ENCODE measurements at places on chromosomes 1 and 21.

GRCh38 chr1:209434631-209435217 lies 148.8 kb upstream of the CAMK1G start:
- no peak for DNase-seq

DNA sequence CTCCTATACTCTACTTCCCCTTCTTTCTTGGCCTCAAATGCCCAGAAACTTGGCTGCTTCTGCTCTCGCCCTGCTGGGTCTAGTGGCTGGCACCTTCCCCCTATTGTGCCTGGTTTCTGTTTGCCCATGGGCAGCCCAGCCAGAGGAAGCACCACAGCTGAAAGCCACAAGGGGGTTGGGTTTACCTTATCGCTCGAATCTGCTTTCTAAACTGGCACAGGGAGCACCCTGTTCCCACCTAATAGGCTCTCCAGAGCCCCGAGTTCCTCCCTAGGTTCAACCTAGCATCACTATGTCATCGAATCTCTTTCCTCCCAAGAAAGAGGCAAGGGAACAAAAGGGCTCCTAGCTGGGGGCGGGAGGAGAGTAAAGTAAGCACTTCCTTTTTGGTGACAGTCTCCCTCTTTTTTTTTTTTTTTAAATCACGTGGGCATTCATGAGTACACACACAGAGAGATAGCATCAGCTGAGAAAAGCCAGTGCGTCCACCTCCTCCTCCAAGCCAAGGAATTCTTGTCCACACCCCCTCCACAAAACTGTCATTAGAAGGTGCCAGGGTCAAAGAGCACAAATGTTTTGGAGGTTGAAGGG lies 72.8 kb downstream of the PLEKHA6 start:
- peak; percentile 8 for DNase-seq

DNA sequence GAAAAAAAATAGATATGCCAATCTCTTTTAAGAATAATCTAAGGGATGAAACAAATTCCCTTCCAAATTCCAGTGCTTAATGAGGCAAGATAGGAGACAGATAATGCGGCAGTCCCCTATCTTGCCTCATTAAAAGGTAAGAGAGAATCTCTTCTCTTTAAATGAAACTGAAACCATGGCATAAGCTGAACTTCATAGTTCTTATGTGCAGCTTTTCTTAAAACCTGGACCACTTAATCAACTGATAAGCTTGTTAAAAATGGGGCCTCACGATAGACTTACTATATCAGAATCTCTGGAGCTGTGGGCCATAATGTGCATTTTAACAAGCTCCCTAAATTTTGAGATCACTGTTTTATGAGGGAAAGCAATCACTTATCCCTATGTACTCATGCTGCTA lies 79.2 kb downstream of the NIBAN1 start:
- no peak for DNase-seq

DNA sequence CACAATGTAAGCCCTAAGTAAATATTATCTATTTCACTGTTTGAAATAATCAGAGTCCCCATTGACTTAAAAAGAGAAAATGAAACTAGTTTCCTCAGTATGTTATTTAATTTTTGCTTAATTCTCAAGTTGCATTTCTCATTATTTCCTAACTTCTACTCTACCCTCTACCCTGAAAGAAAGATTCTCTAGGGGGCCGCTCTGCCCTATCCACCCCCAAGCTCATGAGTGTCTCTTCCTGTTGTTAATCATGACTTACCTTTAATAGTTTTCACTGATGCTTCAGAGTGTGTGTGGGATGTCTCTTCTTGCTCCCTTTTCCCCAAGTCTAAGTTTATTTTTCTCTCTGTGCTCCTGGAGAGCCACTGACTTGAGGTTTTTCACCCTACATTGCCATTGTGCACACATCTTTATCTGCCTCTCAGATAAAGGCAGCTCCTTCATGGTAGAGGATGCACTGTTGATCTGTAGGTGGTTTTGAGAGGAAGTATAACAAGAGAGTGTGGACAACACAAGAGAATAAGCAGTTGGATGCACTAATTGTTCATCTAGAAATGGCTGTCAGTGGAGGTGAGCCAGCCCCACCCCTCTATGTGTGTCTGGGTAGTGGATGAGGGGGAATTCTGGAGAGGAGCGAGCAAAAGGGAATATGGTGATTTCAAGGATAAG lies 261.7 kb downstream of the CHRM3 start:
- no peak for DNase-seq

GRCh38 chr21:39020751-39021477 lies 162.3 kb downstream of the PSMG1 start:
- no peak for DNase-seq

DNA sequence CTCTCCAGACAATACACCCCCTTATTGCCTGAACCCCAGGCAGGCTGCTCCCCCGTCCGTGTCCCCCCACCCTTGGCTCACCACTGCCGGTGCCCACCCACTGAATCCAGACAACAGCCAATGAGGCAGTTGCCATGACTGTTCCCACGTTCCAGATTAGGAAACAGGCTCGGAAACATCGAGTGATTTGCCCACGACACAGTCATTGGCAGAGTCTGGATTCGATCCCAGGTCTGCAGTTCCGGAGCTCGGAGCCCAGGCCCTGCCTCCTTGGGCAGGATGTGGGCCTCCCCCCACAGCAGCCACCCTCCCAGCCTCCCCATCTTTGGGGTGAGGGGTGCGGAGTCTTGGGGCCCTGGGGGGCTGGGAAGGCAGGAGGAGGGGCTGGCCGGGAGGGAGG lies 20.3 kb upstream of the CLSTN1 start:
- DNase-seq, result no peak

- DNase-seq, result no peak
Observed at GRCh38 chr21:33587792-33588484, 546 bp downstream of the DONSON start.

GRCh38 chr1:62198781-62199125 lies 4.1 kb downstream of the L1TD1 start:
- no peak for DNase-seq

DNA sequence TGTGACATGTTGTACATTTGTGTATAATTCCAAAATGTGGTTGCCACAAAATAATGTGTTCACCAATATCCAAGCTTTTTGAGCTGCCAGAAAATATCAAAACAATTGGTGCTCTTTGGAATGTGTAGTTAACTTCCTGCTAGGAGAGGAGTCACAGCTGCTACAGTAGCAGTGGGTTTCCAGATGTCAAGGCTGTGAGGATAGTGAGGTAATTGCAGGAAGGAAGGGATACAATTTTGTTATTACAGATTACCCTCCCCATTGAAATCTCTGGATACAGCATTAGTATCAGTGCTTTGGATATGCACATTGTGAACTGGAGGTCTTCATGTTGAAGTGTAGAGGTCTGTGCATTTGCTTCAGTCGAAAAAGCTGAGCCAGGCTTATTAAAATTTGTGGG lies 253.2 kb downstream of the PTPRC start:
- no peak for DNase-seq
